ENCODE measurements at places on chromosomes 7 and 10. TPM values are rescaled to one million over a fixed set of nuclear protein-coding genes. Genes with fewer than 3 reads are reported as not detected.

SPDYE9 gene
- total RNA-seq: not detected

INPP5A gene
- 15.3 TPM for total RNA-seq

TMEM236 gene
- 0.05 TPM for total RNA-seq

CAV2 gene
- not detected for total RNA-seq

PRKAG2 gene
- 29.2 TPM for total RNA-seq

CFAP46 gene
- total RNA-seq: not detected

OR6B1 gene
- total RNA-seq: not detected

ZNF425 gene
- 0.91 TPM for total RNA-seq

HSPA12A gene
- not detected for total RNA-seq

IL2RA gene
- total RNA-seq: 203 TPM

NOS3 gene
- total RNA-seq: 31.9 TPM

TIAL1 gene
- 156 TPM for total RNA-seq

Measured in activated naive CD4-positive, alpha-beta T cell treated with anti-CD3 and anti-CD28 coated beads, Interleukin-2, amount 10 ng/mL, durations not matched to agents 5 hours and 36 hours (primary cell).